Suprapubic skin (tissue), 4 donors: ENCODE measurements at places on chromosomes 1 and 21. TPM values are rescaled to one million over a fixed set of nuclear protein-coding genes. Genes with fewer than 3 reads are reported as not detected.

The KCNA2 gene
- 0.47 TPM for total RNA-seq

DNA sequence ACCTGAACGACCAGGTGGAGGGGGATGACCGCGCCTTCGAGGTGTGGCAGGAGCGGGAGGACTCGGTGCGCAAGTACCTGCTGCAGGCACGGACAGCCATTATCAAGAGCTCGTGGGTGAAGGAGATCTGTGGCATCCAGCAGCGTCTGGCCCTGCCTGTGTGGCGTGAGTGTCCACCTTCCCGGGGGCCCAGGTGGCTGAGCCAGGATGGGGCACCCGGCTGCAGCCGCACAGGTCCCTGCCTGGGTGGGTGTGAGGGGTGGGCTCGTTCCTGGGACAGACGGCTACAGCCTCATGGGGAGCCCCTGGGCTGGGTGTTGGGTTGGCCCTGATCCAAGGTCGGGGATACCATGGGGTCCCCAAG, 65.2 kb downstream of the TRIM11 start:
- no peaks in the 10 kb centered on the region for H3K4me1 ChIP-seq
- peak; percentile 65 for DNase-seq
- no peak overlapping the region for H3K27ac ChIP-seq
- peaks cover 18% of the 10 kb centered on the region for H3K36me3 ChIP-seq
- no peaks in the 10 kb centered on the region for H3K27me3 ChIP-seq
- H3K4me3 ChIP-seq = no peak overlapping the region

The FUCA1 gene
- total RNA-seq = 12.4 TPM

DNA sequence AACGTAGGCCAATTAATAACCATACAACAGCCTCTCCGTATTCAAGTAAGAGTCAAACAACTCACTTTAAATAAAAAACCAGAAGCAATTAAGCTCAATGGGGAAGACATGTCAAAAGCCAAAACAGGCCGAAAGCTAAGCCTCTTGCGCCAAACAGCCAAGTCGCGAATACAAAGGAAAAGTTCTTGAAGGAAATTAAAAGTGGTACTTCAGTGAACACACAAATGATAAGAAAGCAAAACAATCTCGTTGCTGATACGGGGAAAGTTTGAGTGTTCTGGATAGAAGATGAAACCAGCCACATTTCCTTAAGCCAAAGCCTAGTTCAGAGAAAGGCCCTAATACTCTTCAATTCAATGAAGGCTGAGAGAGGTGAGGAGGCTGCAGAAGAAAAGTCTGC, 53.4 kb downstream of the SIPA1L2 start:
- no peaks in the 10 kb centered on the region for H3K36me3 ChIP-seq
- no peaks in the 10 kb centered on the region for H3K27me3 ChIP-seq
- H3K4me1 ChIP-seq = peaks cover 15% of the 10 kb centered on the region
- DNase-seq = no peak
- H3K4me3 ChIP-seq = no peak overlapping the region

DNA sequence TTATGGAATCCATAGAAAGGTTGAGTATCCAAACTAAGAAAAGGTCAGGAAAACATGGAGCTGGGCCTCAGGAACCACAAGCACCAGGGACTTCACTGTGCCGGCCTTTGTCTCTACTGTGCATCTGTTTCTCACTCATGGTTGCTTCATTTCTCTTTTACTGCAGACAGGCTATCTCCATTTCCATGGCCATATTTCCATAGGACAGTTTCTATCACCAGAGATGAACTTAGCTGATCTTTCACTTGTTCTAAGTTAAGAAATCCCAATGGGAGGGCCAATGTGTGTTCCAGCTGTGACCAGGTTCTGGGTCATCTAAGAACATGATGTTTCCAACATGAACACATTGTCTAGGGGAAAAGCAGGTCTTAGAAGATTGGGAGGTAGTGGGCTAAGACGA, 43.7 kb upstream of the PPP2R5A start:
- DNase-seq = no peak
- no peaks in the 10 kb centered on the region for H3K27me3 ChIP-seq
- peaks cover 28% of the 10 kb centered on the region for H3K4me1 ChIP-seq

DNA sequence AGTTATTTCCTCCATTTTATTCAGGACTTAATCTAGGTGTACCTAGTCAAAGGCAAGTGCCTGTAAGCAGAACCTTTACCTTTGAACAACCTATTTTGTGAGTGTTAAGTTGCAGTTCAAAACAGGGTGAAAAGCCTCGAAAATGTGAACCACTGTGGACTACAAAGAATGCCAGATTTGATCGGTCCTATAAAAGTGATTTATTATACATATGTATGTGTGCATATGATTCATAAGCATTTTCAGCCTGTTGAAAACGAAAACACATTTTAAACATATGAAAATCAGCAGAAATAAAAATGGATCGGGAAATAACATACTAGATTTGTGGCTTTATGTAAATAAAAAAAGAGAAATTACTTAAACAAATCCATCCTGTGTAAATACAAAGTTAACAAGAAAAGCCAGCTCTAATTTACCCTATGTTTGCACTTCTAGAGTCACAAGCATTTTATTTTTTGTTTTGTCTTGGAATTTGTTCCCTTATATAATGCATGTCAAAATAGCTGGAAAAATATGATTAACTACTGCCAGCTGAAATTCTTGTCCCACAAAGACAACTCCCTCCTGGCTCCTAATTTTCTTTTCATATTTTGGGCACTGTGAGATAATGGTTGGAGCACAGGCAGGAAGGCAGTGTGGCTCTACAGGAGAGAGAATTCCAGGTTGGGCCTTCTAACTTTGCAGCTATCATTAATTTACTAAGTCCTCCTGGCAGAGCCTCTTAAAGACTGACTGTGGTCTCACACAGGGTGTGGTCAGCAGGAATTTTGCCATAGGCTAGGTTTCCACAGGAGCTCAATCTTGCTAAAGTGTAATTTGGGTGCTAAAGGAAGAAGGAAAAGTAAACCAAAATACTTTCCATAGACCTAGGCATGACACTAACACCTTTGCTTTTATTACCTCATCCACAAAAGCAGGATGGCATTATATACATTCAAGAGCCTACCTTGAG, 70.2 kb upstream of the CDC42BPA start:
- H3K27ac ChIP-seq = no peak overlapping the region
- DNase-seq = no peak
- H3K27me3 ChIP-seq = no peaks in the 10 kb centered on the region
- no peak overlapping the region for H3K4me3 ChIP-seq

The SLC35A3 gene
- total RNA-seq = 17.7 TPM

The KRTAP19-1 gene
- total RNA-seq = 6.8 TPM

The OR4F16 gene
- not detected for total RNA-seq

The PTGS2 gene
- total RNA-seq = 7.1 TPM

The CYP4X1 gene
- total RNA-seq = 6.2 TPM

DNA sequence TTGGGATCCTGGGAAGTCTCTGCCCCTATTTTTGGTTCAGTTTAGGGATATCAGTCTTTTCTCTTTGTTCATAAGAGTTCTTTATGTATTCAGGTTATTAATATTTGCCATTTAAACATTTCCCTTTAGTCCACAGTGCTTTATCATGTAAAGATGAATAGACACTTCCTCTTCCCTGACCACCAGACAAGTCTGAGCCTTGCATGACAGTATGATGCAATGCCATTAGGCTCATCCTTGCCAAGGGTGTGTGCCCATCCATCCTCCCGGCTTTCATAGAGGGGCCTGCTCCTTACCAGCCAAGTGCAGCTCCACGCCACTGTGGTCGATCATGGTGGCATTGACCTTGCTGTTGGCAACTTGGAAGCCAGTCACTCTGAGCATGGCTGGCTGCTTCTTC, 52.1 kb downstream of the ZSCAN20 start:
- peaks cover 8% of the 10 kb centered on the region for H3K27me3 ChIP-seq
- no peak overlapping the region for H3K4me3 ChIP-seq
- DNase-seq = no peak
- H3K36me3 ChIP-seq = no peaks in the 10 kb centered on the region
- no peaks in the 10 kb centered on the region for H3K4me1 ChIP-seq

GRCh38 chr21:38853421-38853919, 47.7 kb downstream of the ETS2 start:
- DNase-seq = no peak
- H3K4me3 ChIP-seq = no peak overlapping the region
- no peak overlapping the region for H3K27ac ChIP-seq
- H3K36me3 ChIP-seq = no peaks in the 10 kb centered on the region
- peaks cover 8% of the 10 kb centered on the region for H3K4me1 ChIP-seq

- DNase-seq = no peak
- no peak overlapping the region for H3K4me3 ChIP-seq
- H3K36me3 ChIP-seq = no peaks in the 10 kb centered on the region
- H3K27me3 ChIP-seq = no peaks in the 10 kb centered on the region
- H3K4me1 ChIP-seq = peaks cover 35% of the 10 kb centered on the region
These were observed 221.3 kb downstream of the PBX1 start for GRCh38 chr1:164780111-164780812.

The ANGPTL1 gene
- 23.4 TPM for total RNA-seq

The TTC3 gene
- total RNA-seq = 96.5 TPM

The GOLT1A gene
- not detected for total RNA-seq

GRCh38 chr1:161071886-161072371, 2.2 kb upstream of the ARHGAP30 start:
- H3K27me3 ChIP-seq = no peaks in the 10 kb centered on the region
- H3K36me3 ChIP-seq = peaks cover 3% of the 10 kb centered on the region
- H3K27ac ChIP-seq = no peak overlapping the region
- H3K4me3 ChIP-seq = no peak overlapping the region
- no peak for DNase-seq

- peaks cover 52% of the 10 kb centered on the region for H3K4me1 ChIP-seq
- H3K36me3 ChIP-seq = no peaks in the 10 kb centered on the region
- no peak for DNase-seq
- no peak overlapping the region for H3K27ac ChIP-seq
These were observed 3.5 kb downstream of the EXOC8 start for GRCh38 chr1:231334079-231334666.

DNA sequence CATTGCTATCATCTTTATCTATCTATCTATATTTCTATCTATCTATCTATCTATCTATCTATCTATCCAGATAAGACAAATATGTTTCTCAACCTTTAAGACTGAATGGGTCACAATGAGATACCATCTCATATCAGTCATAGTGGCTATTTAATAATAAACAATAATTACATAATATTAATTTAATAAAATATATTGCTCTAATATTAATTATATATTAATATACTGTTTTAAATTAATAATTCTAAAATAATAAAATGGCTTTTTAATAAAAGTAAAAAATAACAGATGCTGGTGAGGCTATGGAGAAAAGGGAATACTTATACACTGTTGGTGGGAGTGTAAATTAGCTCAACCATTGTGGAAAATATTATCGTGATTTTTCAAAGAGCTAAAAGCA, 13.0 kb upstream of the PLPPR4 start:
- H3K27me3 ChIP-seq = no peaks in the 10 kb centered on the region
- no peak for DNase-seq
- H3K4me1 ChIP-seq = no peaks in the 10 kb centered on the region
- no peak overlapping the region for H3K27ac ChIP-seq

DNA sequence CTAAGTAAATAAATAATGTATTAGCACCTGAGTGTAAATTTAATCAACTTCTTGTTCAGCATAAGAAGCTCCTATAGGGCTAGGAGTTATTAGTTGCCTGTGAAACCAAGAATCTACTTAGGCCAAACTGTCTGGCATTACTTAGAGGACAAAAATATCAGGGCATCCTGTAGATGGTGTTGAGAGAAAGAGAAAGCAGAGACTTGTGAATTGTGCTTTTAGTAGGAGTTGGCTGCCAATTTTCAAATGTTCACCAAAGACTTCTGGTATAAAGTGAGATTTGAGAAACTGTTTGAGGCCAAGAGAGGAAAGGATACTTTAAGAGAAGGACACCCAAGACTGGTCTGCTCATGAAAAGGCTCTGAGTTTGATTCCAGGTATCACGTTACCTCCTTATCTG, 315.5 kb upstream of the DEPDC1 start:
- no peak overlapping the region for H3K4me3 ChIP-seq
- no peak for DNase-seq
- no peak overlapping the region for H3K27ac ChIP-seq

DNA sequence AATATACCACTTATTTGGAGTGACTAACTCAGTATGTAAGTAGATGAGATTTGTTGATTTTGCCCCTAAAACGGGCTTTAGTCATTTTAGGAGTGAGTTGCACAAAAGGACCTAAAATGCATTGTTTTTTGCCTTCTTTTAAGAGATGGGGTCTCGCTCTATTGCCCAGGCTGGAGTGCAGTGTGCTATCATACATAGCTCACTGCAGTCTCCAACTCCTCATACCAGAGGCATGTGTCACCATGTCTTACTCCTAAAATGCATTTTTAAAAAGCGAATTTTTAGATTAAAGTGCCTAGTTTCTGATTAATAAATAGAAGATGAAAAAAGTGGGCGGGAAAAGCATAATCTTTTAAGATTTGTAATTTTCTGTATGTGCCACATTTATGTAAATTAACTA, 11.5 kb upstream of the NEXN start:
- no peak for DNase-seq
- H3K27ac ChIP-seq = no peak overlapping the region
- no peaks in the 10 kb centered on the region for H3K4me1 ChIP-seq
- H3K36me3 ChIP-seq = peaks cover 13% of the 10 kb centered on the region
- H3K27me3 ChIP-seq = no peaks in the 10 kb centered on the region

DNA sequence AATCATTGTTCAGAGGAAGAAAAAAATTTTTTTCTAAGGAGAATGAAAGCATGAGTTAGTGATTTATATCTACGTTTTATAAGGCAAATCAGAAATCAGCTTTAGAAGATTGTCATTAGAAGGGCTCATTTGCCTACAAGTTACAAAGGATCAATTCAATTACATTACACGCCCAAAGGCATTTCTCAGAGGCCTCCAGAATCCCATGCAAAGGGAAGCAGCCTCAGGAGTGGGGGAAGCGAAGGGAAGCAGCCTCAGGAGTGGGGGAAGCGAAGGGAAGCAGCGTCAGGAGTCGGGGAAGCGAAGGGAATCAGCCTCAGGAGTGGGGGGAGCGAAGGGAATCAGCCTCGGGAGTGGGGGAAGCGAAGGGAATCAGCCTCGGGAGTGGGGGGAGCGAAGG, 206.2 kb downstream of the GREM2 start:
- H3K27me3 ChIP-seq = no peaks in the 10 kb centered on the region
- DNase-seq = no peak
- no peak overlapping the region for H3K27ac ChIP-seq
- H3K36me3 ChIP-seq = no peaks in the 10 kb centered on the region

The PHGDH gene
- 92.1 TPM for total RNA-seq

DNA sequence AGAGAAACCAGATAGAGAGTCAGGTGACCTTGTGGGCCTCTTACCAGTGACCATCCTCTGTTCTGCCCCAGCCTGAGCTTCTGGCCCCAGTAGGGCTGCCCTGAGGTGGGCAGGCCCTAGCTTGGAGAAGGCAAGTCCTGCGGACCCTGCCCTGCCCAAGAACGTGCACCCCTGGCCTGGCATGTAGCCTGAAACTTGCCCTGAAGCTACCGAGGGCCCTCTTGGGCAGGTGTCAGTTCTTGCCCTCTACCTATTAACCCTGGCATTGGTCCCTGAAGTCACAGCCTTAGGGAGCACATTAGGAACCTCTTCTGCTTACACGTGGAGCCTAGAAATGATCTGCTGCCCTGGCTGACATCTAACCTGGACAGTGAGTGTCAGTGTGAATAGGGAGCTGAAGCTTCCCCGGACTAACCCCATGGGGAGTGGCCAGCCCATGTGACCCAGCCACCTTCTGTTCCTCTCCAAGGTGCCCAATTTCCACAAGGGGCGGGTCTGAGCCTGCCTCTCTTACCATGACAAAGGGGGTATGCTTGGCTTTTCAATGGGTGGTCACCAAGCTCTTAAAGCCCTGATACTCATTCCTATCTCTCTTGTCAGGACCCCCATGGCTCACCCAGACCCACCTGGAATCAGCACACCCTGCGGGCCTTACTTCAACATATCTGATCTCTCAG, 163.0 kb downstream of the ZSCAN20 start:
- H3K4me3 ChIP-seq = no peak overlapping the region
- no peak overlapping the region for H3K27ac ChIP-seq
- H3K27me3 ChIP-seq = peaks cover 21% of the 10 kb centered on the region
- H3K4me1 ChIP-seq = peaks cover 7% of the 10 kb centered on the region

GRCh38 chr1:4003846-4004505, 103.9 kb upstream of the C1orf174 start:
- no peak for DNase-seq
- H3K4me1 ChIP-seq = no peaks in the 10 kb centered on the region
- no peak overlapping the region for H3K4me3 ChIP-seq
- H3K36me3 ChIP-seq = no peaks in the 10 kb centered on the region
- no peak overlapping the region for H3K27ac ChIP-seq
